B cell (primary cell): ENCODE measurements at places on chromosomes 7 and 10. TPM values are rescaled to one million over a fixed set of nuclear protein-coding genes. Genes with fewer than 3 reads are reported as not detected.

The ZCCHC24 gene
- polyA plus RNA-seq: 0.34 and 0.48 TPM in 2 replicates

The AKR1C8 gene
- polyA plus RNA-seq: not detected in 2 replicates

The ASZ1 gene
- polyA plus RNA-seq: not detected in 2 replicates

The FAM25G gene
- not detected in 2 replicates for polyA plus RNA-seq

The SUN3 gene
- polyA plus RNA-seq: not detected in 2 replicates

The FGFR2 gene
- polyA plus RNA-seq: not detected in 2 replicates

The DNAJC12 gene
- polyA plus RNA-seq: 0.14 and 0.19 TPM in 2 replicates

The MOGAT3 gene
- polyA plus RNA-seq: not detected in 2 replicates

The FRMD4A gene
- 0.22 and 0.76 TPM in 2 replicates for polyA plus RNA-seq

The PTN gene
- polyA plus RNA-seq: not detected in 2 replicates

The HHEX gene
- polyA plus RNA-seq: 96.9 and 184 TPM in 2 replicates

The UTF1 gene
- 0.10 and 0.35 TPM in 2 replicates for polyA plus RNA-seq

The TUBB8 gene
- polyA plus RNA-seq: 0.64 and 2.0 TPM in 2 replicates

The COL1A2 gene
- polyA plus RNA-seq: 0.23 and 0.46 TPM in 2 replicates

The TMEM176A gene
- polyA plus RNA-seq: 0.22 and 1.1 TPM in 2 replicates

The TMEM225B gene
- 0.61 and 0.95 TPM in 2 replicates for polyA plus RNA-seq

The OR2A42 gene
- polyA plus RNA-seq: 0.13 and 0.31 TPM in 2 replicates

The GPR146 gene
- 4.2 and 16.7 TPM in 2 replicates for polyA plus RNA-seq

The SLC13A4 gene
- polyA plus RNA-seq: not detected in 2 replicates

The EPO gene
- polyA plus RNA-seq: 0.10 TPM in 1 of 2 replicates, not detected in the other

The SRRM3 gene
- not detected in 2 replicates for polyA plus RNA-seq

The KIAA1549 gene
- polyA plus RNA-seq: under 0.01 and 0.03 TPM in 2 replicates

The TYW1B gene
- 4.4 and 6.8 TPM in 2 replicates for polyA plus RNA-seq

The CFAP46 gene
- polyA plus RNA-seq: 0.07 and 0.35 TPM in 2 replicates
